ENCODE measurements at places on chromosomes 6 and 20.

DNA sequence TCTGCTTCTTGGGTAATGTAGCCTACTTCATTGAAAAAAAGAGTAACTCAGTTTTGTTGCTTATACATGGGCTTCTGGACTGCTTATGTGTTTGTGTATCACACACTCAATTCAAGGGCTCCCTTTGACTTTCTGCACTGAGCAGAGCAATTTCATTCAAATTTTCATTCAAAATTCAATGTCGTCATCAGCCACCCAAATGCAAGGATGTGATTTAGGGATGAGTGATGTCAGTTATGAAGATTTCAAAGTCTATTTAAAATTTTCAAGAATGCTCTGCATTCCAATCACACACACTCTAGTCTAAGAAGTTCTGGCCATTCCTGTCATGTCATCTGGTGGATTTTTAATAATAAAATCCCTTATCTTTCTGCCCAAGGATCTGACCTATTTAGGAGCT lies 344.5 kb upstream of the ZFP64 start:
- no peak for DNase-seq

DNA sequence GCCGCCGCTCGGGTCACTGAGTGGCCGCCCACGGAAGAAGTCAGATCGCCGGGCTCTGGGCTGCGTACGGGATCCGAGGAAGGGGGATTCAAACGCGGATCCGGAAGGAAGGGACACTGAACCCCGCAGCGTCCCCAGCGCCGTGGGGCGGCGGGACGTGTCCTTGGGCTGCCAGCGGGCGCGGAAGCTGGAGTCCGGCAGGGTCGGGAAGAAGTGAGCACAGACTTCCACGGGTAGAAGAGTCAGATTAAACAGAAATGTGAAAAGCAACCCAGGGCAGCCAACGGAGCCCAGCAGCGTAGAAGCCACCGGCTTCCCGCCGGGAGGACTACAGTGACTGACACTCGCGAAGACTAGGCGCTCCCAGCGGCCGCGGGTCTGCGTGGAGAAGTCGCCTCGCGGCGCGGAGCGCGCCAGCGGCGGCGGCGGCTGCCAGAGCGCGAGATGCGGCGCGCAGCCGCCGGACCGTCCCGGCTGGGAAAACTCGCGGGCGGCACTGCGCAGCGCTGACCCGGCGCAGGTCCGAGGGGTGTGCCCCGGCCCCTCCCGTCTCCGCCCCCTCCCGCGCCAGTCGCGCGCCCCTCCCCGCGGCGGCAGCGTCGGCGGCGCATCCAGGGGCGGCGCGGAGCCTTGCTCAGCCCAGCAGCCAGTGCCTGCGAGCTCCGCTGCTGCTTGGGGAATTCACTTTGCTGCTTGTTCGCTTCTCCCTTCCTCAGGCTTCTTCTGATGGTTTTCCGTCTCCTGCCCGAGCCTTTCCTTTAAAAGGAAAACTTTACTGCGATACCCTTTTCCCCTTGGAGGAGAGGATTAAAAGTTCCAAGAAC lies at the start of gene SAMD5:
SAMD5 (plus strand) TSS at position 649 of the 824 bp plus-strand sequence. CDS start 239 bp downstream, outside the sequence.
- no peak for DNase-seq

GRCh38 chr20:44714102-44714700 lies 968 bp upstream of the CCN5 start:
- no peak for DNase-seq

GRCh38 chr6:47414423-47415167 lies 63.0 kb upstream of the CD2AP start:
- DNase-seq = no peak

GRCh38 chr6:48743738-48744137 lies 632.7 kb upstream of the PTCHD4 start:
- DNase-seq = no peak

- no peak for DNase-seq
Observed at GRCh38 chr6:8831366-8832152, 396.2 kb upstream of the SLC35B3 start.

GRCh38 chr6:28789553-28790083 lies 134.2 kb downstream of the TRIM27 start:
- no peak for DNase-seq

DNA sequence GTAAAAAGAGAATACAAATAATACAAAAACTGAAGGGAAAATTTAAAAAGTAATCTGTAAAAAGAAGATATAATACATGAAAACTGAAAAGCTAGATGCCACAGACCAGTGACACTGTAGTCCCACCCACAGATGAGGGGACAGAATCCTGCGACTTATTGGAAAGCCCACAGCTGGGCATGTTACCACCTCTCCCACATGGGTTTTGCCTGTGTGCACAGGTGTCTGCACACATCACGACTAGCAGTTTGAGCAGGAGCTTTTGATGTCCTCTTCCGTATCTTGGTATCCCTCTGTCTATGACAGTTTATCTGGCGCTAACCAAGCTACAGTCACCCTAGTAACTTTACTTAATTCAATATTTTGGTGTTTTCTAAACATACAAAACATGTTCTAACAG lies 291.1 kb upstream of the EXOC2 start:
- DNase-seq = no peak

DNA sequence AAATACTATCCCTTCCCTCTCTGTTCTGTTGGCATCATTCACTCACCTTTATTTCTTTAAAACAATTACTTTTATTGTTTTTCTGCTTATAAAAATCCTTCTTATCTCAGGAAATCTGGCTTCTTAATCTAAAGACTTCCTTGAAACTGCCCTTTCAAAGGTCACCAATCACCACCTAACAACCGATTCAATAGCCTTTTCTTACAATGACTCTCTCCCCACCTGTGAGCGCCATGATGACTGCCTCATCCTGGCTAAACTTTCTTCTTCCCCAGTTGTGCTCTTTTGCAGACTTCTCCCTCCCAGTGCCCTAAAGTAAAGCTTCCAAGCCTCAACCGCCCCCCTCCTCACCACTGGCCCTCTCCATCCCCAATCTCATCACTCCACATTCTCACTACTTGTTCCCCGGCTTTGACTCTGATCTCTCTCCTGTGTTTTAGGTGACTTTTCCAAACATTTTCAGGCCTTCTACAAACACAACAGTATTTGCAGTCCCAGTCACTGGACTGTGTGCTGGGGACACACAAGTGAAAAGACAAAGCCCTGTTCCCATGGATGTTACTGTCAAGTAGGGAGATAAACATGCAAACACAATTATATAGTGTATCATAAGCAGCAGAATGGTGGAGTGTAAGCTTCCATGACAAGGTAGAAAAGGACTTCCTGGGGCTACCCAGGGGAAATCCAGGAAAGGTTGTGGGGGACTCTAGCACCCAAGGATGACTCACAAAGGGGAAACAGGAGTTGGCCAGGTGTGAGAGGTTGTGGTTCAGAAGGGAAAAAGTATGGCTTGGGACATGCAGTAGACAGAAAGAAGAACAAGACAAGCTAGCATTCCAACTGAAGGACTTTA lies 12.8 kb downstream of the NHSL1 start:
- no peak for DNase-seq

- DNase-seq = no peak
Observed at GRCh38 chr6:37004044-37004980, 1.1 kb upstream of the FGD2 start.

DNA sequence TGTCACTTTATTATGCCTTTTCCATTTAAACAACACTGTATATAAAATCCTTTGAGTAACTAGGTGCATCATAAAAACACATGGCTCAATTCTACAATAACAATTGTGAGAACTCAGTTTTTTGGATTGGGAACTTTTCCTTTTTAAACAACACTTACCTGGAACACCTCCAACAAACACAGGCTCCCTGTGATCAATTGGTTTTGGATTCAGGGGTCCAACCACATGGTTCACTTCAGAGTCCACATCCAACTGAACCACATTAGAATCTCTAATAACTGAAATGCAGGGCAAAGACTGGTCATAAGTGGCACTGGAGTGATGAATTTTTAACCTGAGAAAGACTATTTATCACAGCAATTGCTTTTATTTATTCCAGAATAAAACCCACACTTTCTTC lies 26.5 kb downstream of the FAM229B start:
- DNase-seq = no peak

DNA sequence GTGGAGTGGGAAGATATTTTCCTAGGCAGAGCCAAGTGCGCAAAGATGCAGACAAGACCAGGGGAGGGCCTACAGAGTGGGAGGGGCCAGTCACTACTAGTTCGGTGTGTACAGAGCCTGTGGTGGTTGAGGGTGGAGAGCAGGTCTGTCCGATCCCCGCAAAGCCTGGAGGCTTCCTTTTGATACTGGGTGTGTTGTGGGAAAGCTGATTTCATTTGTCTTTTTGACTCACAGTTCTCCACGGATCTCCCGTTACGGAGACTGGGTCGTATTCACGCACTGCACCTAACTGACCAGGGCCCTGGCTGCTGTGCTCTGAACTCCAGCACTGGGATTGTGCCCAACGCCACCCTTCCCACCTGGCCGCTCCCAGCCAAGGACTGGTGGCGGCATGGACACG lies 1.4 kb upstream of the TIAM2 start:
- DNase-seq = no peak

DNA sequence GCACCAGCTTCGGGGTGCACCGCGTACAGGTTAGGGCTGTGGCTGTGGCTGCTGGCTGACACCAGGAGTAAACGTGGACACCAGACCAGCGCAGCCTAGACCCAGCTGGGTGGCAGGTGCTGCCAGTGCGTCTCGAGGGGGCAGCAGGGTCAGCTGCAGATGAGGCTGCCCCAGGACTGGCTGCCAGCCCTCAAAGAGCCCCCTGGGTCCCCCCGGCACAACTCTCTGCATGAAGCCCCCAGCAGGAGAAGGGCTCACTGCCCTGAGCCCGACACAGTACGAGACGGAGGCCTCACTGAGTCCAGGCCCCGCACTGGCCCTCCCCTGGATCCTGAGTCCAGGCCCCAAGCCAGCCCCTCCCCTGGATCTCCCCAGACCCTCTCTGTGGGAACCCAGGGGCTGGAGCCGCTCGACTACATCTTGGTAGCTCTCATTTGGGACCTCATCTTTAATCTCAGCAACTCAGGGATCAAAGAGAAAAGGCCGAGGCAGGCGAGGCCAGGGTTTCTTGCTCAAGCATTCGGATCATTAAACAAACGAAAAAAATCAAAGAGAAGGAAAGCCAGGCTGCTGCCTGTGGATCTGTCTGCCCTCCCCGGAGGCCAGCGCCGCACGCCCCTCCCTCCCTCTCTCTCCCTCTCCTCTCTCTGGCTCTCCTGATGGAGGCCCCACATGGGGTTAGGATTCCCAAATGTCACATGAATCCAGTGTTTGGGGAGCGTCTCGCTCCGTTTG lies 7.0 kb upstream of the NKAIN4 start:
- DNase-seq = no peak

DNA sequence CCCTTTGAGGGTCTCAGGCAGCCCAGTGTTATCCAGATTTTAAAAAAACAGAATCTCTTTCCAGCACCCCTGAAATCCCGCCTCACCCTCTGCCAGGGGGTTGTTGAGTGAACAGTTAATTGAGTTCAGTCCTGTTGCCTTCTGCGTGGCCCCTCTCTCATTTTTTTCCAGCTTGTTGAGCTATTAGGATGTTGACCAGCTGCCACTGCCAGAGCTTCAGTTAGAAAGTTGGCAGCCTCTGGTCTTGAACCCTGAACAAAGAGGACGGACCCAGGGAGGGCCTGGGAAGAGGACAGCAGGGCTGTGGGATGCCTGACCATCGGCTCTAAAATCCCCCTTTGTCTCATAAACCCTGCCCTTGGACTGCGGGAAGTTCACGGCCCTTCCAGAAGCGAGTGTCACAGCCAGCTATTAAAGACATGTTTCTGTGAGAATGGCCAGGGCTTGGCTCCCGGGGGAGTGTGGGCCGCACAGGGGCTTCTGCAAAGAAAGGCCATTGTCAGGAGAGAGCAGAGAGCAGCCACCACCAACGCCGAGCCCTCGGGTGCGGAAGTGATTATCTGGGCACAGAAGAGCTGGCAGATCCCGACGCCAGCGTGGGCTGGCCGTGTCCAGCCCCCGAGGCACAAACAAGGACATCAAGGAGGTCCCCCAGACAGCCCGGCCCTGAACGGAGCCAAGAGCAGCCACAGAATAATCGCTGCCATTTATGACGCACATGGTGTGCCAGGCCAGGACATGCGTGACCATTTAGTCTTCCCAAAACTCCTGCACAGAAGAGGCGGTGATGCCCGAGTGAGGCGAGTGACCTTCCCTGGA lies 189.0 kb downstream of the ANKRD60 start:
- no peak for DNase-seq

DNA sequence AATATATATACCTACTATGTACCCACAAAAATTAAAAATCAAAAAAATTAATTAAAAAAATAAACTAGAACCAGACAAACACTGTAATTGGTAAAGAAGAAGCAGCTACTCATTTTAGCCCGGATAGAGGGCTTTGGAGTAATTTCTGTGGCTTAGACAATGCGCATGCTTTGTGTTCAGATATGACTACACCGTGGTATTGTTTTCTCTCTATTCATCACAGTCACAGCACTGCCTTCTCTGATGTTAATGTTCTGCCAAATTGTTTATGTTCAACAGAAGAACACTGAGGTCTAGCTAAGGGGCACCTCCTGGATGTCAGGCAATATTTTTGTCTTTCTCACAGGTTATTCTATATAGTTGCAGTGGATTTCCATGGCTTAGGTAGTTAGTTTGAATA lies 77.5 kb upstream of the GJE1 start:
- no peak for DNase-seq

DNA sequence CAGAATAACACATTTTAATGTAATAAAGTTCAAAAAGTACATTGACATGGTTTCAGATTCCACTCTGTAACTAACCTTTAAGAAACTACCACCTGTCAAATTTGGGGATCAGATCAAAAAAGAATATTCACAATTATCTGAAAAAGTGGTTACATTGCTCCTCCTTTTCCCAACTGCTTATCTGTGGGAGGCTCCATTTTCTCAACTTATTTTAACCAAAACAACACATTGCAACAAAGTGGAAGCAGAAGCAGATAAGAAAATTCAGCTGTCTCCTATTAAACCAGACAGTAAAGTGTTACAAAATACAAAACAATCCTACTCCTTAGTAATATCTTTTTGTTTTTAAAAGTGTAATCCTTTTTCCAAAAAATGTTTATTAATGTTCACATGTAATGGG lies 61.4 kb downstream of the PDSS2 start:
- no peak for DNase-seq

- no peak for DNase-seq
Observed at GRCh38 chr6:121848523-121849255, 413.2 kb downstream of the GJA1 start.

DNA sequence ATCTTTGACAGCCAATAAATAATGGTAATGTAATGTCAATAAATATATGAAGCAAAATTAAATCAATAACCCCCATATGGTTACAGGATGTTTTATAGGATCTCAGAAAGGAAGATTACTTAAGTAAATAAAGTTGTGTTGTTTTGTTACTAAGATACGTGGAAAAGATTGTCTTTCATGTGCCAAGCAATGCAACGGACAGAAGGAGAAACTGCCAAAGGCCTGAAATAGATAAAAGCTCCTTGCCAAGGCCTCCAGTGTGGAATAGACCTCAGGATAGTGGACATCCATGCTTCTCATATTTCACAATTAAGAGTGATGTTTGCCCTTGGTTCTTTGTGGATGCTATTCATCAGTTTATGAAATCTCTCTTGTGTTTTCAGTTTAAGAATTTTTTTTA lies 16.4 kb upstream of the FNDC1 start:
- DNase-seq = no peak

- DNase-seq = no peak
Observed at GRCh38 chr6:10511477-10511876, 9.7 kb upstream of the GCNT2 start.
